PC-9 (cell line): ENCODE measurements at places on chromosomes 1 and 21. TPM values are rescaled to one million over a fixed set of nuclear protein-coding genes. Genes with fewer than 3 reads are reported as not detected.

Gene LCE6A
- total RNA-seq = not detected in 2 replicates

Gene MAP7D1
- 150 and 173 TPM in 2 replicates for total RNA-seq

Gene CBS
- total RNA-seq = 102 and 108 TPM in 2 replicates

Gene GRIK3
- not detected in 2 replicates for total RNA-seq

DNA sequence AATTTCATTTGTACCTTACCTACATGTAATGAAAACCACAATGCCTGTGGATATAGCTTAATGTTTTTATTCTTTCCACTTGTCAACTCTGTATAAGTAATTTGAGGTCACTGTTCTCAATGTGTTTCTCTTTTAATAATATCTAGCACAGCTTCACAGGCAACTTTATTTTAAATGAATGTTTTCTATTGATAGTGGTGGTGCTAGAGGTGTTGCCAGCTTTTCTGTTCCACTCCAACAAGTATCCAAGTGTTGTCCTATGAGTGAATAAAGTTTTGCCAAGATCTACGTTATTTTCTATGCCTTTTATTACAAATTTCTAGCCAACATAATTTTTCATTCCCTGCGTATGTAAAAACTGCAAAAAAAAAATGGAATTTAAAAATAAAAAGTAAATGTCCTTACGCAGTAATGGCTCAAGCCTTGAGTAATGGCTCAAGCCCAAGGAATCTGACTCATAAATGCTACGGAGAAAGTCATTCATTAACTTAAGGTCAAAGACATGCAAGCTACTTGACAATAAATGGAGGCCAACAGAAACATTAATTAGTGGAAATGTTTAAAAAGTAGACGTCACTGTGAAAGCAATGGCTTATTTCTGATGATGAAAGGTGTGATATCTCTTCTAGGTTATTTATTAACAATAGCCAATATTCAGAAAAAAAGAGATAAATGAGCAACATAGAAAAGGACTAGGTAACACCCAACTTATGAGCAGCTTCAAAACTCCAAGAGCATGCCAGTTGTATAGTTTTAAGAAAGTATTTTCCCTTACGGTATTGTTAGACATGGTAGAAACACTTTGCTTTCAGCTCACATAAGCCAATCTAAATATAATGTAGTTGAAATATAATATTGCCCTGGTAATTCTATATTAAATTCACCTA is 71.4 kb downstream of the SLC44A5 start:
- DNase-seq = no peak
- H3K36me3 ChIP-seq = no peaks in the 10 kb centered on the region
- no peak overlapping the region for H3K4me3 ChIP-seq

GRCh38 chr1:915295-916172 is 8.2 kb upstream of the SAMD11 start:
- H3K36me3 ChIP-seq = no peaks in the 10 kb centered on the region
- H3K4me3 ChIP-seq = no peak overlapping the region
- no peak for DNase-seq
- peaks cover 55% of the 10 kb centered on the region for H3K27me3 ChIP-seq
- peaks cover 21% of the 10 kb centered on the region for H3K4me1 ChIP-seq

- H3K4me3 ChIP-seq = no peak overlapping the region
- H3K27me3 ChIP-seq = no peaks in the 10 kb centered on the region
Measured at GRCh38 chr1:167563579-167564246, 10.2 kb upstream of the CREG1 start.
